ENCODE measurements at places on chromosomes 7 and 10.

- DNase-seq: no peak
Measured at GRCh38 chr10:112716924-112717413, 233.1 kb upstream of the TCF7L2 start.

- no peak for DNase-seq
Measured at GRCh38 chr7:44293561-44294324, 31.7 kb downstream of the CAMK2B start.

DNA sequence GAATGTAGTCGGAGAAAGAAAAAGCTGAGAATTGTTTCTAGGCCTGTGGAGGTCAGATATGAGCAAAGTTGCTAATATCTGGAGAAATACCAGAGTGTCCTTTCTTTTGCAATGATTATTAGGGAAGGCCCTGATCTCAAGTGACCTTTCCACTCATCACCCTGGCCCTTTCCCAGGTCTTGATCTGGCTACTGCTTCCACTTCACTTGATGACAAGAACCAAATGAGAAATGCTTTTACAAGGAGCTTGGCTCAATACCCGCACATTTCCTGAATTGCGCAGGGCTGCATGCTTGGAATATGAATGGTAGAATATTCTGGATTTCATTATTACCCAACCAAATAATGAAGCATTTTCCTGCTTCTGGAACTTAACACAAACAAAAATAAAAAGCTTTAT, 104.6 kb downstream of the ITGB8 start:
- DNase-seq: peak; percentile 1

GRCh38 chr7:153193144-153193595, 433.6 kb downstream of the ACTR3B start:
- DNase-seq: no peak

DNA sequence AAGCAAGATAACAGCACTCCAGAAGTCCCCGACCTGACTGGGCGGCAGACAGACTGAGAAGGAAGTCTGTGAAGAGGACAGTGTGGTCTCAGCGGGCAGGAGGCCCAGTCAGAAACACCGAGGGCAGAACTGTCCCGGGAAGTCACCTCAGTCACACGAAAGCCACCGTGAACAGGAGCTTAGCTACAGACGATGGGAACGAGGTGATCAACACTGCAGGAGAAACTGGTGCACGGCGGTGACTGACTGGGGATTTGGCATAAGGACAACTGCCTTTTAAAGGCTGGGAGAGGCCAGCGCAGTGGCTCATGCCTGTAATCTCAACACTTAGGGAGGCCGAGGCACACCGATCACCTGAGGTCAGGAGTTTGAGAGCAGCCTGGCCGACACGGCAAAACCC, 217.8 kb downstream of the PTPRN2 start:
- DNase-seq: no peak

GRCh38 chr7:122767339-122767738, 64.6 kb upstream of the RNF148 start:
- DNase-seq: no peak

- no peak for DNase-seq
Measured at GRCh38 chr7:141220263-141220880, 146.5 kb downstream of the TMEM178B start.

DNA sequence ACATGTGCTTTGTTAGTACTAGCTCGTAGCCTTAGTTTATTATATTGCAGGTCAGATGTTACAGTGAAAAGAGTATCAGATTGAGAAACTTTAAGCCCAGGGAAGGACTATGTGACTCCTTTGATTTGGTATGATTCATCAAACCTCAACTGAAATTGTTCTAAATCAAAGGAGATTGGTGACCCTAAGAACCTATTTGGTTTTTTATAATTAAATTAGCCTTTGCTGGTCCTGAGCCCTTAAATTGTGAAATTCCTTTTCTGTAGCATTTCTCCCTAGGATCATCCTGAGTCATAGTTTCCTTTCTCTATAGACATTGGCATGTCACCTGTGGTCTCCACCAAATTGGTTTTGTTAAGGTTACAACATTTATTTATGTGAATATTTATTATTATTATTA, 89.7 kb downstream of the POLR1F start:
- peak; percentile 36 for DNase-seq

DNA sequence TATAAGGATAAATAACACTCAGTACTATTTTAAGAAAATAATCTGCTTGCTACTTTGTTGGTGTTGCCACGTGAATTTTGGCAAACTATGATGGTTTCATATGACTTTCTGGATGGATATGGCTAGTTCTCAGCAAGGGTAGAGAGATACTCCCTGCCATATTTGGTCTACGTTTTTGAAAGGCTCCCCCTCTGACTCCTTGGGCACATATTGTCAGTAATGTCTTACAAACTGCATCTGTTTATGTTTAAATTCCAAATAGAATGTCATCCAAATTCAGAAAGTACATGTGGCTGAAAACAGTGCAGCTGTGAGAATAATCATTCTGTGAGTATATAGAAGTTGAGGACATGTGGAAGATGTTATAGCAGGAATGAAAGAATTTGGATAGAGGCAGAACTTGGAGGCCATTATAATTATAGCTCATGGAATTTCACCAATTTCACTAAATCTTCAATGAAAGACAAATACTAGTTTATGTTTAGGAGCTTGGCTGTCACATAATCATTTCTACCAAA, 107.8 kb downstream of the SRI start:
- DNase-seq: no peak

- no peak for DNase-seq
Measured at GRCh38 chr10:29387269-29387668, 98.4 kb downstream of the LYZL1 start.

DNA sequence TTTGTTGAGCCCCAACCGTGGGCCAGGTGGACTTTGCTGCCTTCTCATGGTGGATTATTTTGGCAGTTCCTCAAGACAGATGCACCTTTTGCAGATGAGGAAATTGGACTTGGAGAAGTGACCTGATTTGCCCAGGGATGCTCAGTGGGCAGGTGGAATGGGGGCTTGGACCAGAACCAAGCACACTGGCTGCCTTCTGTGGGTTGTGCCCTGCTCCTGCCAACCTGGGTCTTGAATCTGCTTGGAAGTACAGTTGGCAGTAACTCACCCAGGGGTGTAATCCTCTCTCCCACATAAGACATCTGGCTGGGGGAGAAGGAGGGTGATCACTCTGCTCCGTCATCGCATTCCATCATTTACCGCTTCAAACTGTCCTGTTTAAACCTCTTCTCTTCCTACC, 110.5 kb upstream of the GPR26 start:
- no peak for DNase-seq

DNA sequence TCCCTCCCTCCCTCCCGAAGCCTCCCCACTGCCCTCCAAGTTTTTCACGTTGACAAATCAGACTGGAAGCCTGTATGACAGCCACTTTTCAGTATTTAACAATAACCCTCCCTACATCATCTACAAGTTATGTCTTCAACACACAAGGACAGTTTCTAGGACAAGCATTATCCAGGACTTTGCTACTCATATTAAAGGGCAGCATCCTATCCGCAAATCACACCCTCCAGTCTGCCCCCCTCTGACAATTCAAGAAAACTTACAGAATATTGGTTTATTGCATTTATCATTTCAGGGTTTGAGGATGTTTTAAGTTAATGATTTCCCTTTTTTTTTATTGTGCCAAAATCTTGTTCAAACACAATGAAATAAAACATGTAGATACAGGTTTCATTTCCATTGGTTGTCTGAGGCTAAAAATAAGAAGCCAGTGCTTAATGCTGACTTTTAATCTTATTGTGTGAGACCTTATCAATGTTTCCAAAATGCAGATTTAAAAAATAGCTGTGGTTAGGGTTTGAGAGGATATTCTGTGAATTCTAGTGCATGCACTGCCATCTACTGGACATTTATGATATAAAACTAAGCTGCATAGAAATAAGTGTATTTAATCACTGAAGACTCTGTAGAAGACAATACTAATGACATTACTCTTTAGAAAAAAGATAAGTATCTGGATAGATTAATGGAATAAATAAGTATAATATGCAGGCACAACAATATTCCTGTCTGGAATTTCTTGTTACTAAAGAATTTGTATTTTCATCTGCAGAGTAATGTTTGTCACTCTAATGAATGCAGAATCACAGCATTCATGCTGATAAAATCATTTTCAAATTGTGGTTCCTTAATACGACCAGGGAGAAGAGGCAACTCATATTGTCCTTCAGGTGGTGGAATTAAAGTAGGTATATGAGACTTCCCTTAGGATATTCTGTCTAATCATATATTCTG, 64.1 kb downstream of the CAV1 start:
- no peak for DNase-seq

- DNase-seq: no peak
Measured at GRCh38 chr10:89258881-89259280, 7.3 kb upstream of the LIPA start.

DNA sequence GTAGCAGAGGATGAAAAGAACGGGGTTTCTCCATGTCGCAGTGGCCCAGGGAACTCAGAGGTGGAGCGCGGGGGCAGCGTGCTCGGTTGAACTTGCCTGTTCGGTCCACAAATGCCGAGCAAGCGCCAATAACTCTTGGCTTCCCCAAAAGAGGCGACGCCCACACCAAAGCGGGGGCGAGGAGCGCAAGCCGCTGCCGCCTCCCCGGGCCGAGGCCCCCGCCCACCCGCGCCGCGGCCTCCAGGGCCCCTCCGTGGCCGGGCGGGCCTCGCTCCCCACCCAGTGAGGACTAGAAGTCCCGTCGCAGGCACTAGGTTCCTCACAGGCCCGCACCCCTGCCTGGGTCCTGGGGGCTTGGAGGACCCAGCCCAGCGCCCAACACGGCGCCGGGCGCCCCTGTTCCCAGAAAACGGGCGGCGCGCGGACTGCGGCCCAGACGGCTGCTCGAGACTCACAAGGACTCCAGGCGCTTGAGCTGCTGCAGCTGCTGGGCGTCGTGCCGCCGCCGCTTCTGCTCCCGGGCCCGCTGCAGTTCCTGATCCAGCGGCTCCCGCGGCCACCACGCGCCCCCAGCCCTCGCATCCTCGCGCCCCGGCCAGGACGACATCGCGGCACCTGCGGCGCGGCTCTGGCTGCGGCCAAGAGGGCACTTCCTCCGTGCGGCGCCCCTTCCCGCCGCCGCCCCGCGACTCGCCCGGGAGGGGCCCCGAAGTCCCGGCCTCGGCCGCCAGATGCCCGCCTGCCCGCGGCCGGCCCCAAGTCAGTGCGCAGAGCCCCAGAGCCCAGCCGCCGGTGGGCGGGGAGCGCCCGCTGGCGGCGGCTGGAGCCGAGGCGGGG, 14.6 kb upstream of the FKBP9 start:
- no peak for DNase-seq

DNA sequence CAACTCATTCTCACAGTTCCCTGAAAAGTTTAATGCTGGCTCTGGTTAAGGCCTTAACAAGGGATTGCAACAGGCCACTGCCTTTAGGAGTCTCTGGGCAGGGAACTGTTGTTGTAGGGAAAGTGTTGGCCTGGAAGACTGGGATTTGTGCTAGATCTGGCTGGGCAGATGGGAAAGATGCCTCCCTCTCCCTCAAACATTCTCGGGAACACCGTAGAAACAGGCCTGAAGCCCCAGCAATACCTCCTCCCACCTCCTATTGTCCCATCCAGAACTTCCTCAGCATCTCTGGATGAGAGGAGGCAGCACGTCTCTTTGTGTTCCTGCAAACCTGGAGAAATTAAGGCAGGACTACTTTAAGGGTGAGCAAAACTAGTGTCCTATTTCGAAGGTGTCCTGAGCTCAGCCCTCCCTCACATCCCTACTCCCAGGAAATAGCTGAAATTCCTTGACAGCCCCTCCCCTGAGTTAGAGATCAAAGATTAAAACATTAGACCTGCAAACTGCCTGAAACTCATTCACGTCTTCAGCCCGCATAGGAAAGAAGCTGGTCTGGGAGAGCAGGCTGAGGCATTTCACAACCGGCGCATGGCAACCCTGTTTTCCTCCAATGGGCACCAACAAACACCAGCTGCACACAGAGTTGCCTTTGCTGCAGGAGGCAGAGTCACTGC, 10.9 kb upstream of the MAP3K8 start:
- no peak for DNase-seq

GRCh38 chr7:20892776-20893175, 106.1 kb upstream of the SP8 start:
- no peak for DNase-seq

GRCh38 chr10:52951824-52952223, 179.2 kb upstream of the MBL2 start:
- no peak for DNase-seq

DNA sequence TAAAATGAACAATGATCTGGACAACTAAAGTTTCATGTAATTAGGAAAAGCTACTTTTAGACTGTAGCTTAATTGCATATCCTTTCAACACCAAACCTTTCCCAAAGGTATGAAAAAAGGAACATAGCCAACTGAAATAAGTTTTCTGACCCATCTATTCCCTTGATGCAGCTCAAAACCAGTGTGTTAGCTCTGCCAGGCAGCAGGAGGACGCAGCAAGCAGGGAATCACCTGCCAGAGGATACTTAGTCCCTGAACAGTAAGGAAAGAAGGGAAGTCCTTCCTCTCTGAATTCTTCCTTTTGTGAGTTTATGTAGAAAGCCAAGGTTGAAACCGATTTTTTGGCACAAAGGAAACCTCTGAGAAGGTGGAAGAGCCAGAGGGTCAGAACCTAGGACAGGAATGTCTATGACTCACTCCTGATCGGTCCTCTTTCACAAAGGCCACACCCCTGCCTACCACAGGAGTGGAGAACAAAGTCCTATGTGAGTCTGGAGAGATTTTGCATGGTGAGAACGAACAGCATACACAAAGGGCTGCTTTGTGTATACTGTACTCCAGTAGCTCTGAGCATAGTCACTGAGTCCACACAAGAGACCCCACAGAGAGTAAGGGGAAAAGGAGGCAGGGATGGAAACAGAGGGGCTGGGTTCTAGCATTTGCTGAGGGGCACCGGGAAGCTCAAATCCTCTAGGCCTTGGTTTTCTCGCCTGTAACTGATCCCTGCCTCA, 68.8 kb upstream of the GSDME start:
- DNase-seq: no peak

DNA sequence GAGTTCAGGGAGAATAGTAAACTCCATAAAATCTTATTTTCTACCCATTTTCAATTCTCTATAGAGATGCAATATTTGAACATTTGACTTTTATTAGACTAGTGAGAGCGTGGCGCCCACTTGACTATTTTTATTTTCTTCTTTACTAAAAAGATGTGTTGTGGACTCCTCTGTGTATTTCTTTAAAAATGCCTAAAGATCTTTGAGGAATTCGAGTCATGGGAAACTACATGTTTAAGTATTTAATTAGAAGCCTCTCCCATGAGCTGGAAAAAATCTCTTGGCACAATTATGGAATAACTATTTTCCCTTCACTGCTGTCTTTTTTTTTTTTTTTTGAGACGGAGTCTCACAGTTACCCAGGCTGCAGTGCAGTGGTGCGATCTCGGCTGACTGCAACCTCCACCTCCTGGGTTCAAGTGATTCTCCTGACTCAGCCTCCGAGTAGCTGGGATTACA, 124.2 kb downstream of the ARHGAP12 start:
- no peak for DNase-seq

GRCh38 chr7:108114117-108114841, 15.9 kb downstream of the LAMB4 start:
- DNase-seq: no peak

GRCh38 chr7:36617408-36617807, 106.9 kb downstream of the AOAH start:
- DNase-seq: no peak

GRCh38 chr7:73766556-73767229, 3.4 kb downstream of the CLDN3 start:
- DNase-seq: no peak
